ENCODE measurements at places on chromosomes 4 and X.
A peak's percentile ranks its signal among the peaks of the same experiment; 100 is the strongest.

GRCh38 chr4:7558436-7558835, 123.7 kb upstream of the PSAPL1 start:
- no peak for DNase-seq

GRCh38 chrX:54494989-54495813, 833 bp downstream of the FGD1 start:
- DNase-seq = peak; percentile 54

GRCh38 chrX:12378706-12379105, 240.4 kb downstream of the FRMPD4 start:
- DNase-seq = no peak

- DNase-seq = no peak
Measured at GRCh38 chrX:24002167-24002566, 24.8 kb downstream of the KLHL15 start.

DNA sequence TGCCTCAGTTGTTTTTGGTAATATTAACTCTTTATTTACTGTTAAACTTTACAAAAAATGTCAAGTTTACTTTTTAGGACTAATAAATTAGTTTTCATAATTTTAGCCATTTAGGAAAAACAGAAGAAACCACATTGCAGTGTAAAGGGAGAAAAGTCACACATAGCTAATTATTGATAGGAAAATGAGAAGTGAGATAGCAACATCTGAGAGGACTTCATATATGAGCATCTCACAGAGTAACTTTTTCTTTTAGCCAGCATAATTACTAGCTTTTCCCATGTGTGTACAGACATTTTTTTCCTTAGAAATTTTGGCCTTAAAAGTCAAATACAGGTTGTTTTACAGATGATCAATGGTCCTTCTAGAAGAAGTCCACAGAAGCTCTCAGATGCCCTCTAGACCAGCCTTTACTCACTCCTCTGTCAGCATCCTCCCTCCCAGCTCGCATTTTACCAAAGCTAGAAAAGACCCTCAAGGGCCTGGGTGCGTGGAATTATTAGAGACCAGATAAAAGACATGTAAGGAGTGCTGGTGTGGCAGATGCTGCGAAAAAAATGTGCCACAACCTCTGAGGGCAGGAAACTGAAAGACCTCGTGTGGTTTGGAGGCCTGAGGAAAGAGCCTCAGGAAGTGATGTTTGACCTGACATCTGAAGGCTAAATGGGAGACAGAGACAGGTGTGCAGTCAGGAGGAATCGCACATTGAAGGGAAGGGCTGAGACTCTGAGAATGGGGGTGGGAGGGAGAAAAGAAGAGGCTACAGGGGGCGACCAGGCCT, 156.9 kb downstream of the CBR4 start:
- DNase-seq = no peak

GRCh38 chrX:16125520-16126149, 2.3 kb downstream of the GRPR start:
- peak; percentile 11 for DNase-seq

DNA sequence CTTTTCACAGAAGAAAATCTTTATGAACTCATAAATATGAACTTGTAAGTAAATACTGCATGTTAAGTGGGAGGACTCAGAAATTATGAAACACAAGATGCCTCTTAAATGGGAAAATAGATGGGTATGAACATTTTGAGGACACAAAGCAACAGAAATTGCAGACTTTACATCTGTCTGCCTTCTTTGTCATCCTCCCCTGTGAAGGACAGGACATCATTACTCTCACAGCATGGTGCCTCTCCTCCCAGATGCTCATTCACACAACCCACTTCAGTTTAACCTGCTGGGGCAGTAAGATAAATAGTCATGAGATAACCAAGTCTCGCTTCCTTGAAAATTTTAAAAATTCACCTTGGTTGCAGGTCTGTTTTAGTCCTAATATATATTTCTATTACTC, 144.5 kb downstream of the APBB2 start:
- peak; percentile 59 for DNase-seq

- DNase-seq = no peak
Measured at GRCh38 chrX:267771-268261, 13.4 kb upstream of the PLCXD1 start.

DNA sequence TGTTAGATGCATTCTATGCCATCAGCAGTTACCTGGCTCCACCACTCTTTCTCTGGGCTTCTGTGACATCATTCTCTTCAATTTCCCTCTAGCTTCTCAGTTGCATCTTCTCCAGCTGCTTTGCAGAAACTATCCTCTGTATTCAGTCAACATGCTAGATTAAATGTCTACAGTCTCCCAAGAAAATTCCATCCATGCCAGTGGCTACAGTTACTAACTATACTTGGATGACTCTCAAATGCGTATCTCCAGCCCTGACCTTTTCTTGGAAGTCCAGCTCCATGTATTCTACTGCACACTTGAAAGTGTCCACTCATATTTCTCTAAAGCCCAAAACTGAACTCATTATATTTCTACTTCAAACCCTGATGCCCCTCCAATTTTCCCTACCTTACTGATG, 232.3 kb upstream of the TENM3 start:
- DNase-seq = no peak
